ENCODE measurements at places on chromosomes 2 and 18.

DNA sequence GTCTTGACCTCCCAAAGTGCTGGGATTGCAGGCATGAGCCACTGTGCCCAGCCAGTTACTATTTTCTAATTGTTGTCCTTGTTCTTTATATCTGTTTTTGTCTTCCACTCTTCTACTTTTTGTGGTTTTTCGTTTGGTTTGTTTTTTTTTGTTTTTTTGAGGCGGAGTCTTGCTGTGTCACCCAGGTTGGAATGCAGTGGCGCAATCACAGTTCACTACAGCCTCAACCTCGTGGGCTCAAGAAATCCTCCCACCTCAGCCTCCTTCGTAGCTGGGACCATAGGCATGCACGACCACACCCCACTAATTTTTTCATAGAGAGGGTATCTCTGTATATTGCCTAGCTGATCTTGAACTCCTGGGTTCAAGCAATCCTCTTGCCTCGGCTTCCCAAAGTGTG, 100.7 kb downstream of the EHBP1 start:
- DNase-seq: no peak

- DNase-seq: no peak
Measured at GRCh38 chr2:229417176-229417575, 146.1 kb upstream of the PID1 start.

- DNase-seq: no peak
Measured at GRCh38 chr2:64227603-64228125, 83.4 kb upstream of the PELI1 start.

GRCh38 chr2:182941121-182941722, 74.8 kb upstream of the FRZB start:
- DNase-seq: no peak

- peak; percentile 54 for DNase-seq
Measured at GRCh38 chr2:208072250-208072892, 47.0 kb upstream of the PLEKHM3 start.

- no peak for DNase-seq
Measured at GRCh38 chr2:157875641-157876065, 477 bp downstream of the ACVR1 start.

DNA sequence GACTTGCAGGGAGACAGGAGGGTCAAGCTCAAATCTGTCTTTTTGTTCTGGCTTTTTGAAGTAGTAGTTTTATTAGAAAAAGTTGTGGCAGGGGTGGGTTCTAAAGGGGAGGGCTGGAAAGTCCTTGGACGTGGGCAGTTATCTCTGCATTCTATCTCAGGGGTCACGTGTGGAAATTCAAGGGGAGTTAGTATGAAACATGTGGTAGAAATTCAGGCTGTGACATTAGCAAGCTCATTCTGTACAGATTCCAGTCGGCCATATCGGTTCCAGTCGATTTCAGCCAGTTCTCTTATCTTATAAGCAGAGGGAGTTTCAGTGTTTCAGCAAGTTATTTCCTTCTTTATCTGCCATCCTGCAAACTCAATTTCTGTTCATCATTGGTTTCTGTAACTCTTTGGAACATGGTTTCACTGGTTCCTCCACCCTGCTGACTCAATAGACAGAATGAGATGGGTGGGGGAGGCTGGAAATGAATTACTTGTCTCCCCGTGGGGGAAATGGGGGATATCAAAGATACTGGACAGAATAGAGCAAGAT, 53.0 kb downstream of the RAB27B start:
- no peak for DNase-seq

DNA sequence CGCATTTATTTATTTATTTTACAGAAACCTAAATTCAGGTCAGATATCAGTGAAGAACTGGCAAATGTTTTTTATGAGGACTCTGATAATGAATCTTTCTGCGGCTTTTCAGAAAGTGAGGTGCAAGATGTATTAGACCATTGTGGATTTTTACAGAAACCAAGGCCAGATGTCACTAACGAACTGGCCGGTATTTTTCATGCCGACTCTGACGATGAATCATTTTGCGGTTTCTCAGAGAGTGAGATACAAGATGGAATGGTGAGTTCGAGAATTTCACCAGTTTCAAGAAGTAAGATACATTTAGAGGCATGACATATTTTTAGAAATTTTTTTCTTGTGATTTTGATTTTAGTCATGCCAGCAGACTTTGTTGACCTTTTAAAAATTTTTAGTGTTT, 4.6 kb downstream of the CDCA7 start:
- no peak for DNase-seq

GRCh38 chr2:76444732-76445131, 734.0 kb upstream of the GCFC2 start:
- no peak for DNase-seq

GRCh38 chr2:54878182-54878581, 154.7 kb downstream of the EML6 start:
- DNase-seq: no peak

DNA sequence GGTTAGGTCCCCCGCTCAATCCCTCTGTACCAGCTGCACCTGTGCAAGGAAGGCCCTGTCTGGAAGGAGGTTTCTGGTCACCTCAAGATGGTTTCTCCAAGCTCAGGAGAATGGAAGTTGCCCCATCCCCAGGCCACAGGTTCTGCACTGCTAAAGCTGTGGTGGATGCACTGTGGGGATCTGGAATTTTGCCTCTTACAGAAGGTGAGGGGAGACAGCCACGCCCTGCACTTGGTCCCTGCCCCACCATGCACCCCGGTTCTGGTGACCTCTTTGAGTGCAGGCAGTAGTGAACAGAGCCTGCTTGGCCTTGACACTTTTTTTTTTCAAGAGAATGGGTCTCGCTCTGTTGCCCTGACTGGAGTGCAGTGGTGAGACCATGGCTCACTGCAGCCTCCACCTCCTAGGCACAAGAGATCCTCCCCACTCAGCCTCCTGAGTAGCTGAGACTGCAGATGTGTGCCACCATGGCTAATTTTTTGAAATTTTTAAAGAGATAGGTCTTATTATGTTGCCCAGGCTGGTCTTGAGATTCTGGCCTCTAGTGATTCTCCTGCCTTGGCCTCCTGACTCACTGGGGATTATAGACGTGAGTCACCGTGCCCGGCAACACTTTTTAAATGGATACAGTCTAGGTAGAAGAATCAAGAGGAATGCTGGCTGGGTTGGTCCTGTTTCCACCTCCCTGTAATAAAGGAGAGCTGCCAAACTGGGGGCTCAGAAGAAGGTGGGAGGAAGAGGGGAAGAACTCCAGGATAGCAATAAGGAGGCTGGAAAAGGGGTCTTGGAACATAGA, 5.8 kb upstream of the NT5DC4 start:
- DNase-seq: no peak
